Right ventricle myocardium superior (tissue), 1 donor: ENCODE measurements at places on chromosomes 13 and 19. TPM values are rescaled to one million over a fixed set of nuclear protein-coding genes. Genes with fewer than 3 reads are reported as not detected.

The TLE6 gene
- total RNA-seq: 0.70 TPM

The POU2F2 gene
- total RNA-seq: 0.91 TPM

The TCF3 gene
- 20.0 TPM for total RNA-seq

The MAST1 gene
- total RNA-seq: not detected

The CRLF1 gene
- total RNA-seq: 20.6 TPM

The GNG7 gene
- 35.2 TPM for total RNA-seq
